ENCODE measurements at places on chromosomes 13 and 19. TPM values are rescaled to one million over a fixed set of nuclear protein-coding genes. Genes with fewer than 3 reads are reported as not detected.

The ZNF460 gene
- 119 TPM for total RNA-seq

- peak; percentile 78 for DNase-seq
Measured at GRCh38 chr13:27997904-27998522, 9.5 kb upstream of the URAD start.

GRCh38 chr13:29496241-29496712 lies 99.2 kb downstream of the SLC7A1 start:
- DNase-seq, result no peak

- DNase-seq, result no peak
Measured at GRCh38 chr13:106597749-106598395, 29.9 kb upstream of the ARGLU1 start.

Measured in umbilical cord (tissue), 2 donors.